ENCODE measurements at places on chromosomes 5 and 9. TPM values are rescaled to one million over a fixed set of nuclear protein-coding genes. Genes with fewer than 3 reads are reported as not detected.

The RNF14 gene
- 60.6 TPM for total RNA-seq

The TAS2R1 gene
- total RNA-seq, result not detected

The MYOZ3 gene
- total RNA-seq, result 0.15 TPM

The TSSK1B gene
- total RNA-seq, result 0.73 TPM

- no peak for DNase-seq
- no peaks in the 10 kb centered on the region for H3K4me1 ChIP-seq
- H3K36me3 ChIP-seq, result no peaks in the 10 kb centered on the region
- H3K27me3 ChIP-seq, result no peaks in the 10 kb centered on the region
- H3K27ac ChIP-seq, result no peak overlapping the region
These were observed 39.7 kb downstream of the RAPGEF6 start for GRCh38 chr5:131595088-131596033.

GRCh38 chr9:28270156-28270555 is 696.9 kb upstream of the C9orf72 start:
- no peak overlapping the region for H3K4me3 ChIP-seq
- H3K36me3 ChIP-seq, result no peaks in the 10 kb centered on the region
- H3K27me3 ChIP-seq, result no peaks in the 10 kb centered on the region
- DNase-seq, result no peak
- no peaks in the 10 kb centered on the region for H3K4me1 ChIP-seq
- no peak overlapping the region for H3K27ac ChIP-seq

DNA sequence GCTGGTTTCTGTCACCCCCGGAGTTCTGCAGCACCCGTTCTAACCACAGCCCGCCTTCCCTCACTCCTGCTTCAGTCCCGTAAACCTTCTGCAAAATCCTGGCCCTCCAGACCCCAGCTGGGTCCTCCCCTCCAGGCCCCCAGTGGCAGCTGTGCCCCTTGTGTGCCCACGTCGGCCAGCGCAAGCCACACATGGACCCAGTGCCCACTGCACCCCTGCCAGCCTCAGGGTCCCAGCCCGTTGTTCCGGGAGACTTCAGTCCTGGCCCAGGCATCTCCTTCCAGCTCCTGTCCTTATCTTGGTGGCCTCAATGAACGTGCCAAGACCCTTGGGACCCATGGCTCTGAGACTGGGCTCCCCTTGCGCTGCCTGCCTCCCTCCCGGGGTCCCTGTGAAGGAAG is 43.2 kb downstream of the EXD3 start:
- H3K27ac ChIP-seq, result no peak overlapping the region
- no peaks in the 10 kb centered on the region for H3K27me3 ChIP-seq
- no peak for DNase-seq

The PAM gene
- 159 TPM for total RNA-seq

DNA sequence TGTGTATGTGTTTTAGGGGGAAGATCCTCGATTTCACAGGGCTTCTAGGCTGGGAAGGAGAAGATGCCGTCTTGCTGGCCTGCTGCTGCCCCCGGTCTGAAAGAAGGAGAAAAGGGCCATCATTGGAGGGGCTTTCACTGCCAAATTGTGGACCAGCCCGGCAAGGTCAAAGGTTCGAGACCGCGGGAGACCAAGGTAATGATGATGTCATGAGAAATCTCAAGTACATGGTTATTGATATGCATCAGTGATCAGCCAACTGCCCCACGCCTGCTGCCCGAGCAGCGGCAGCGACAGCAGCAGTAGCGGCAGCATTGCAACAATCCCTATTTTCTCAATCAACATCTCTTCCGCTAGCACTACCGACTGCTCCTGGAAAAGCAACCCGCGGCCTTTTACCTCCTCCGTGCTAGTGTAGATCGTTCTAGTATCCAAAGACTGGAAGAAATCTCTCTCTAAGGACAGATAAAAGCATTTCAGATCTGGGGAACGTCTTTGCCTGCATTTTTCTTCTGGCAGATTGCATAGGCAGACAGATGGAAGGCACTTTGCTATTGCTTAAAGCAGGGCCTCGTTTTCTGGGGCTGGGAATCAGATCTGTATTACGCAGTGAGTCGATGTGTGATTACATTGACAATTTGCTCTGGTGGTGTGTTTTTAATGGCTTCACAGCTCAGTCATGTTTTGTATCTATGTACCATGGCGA is 215.3 kb downstream of the MEF2C start:
- H3K27ac ChIP-seq, result no peak overlapping the region
- H3K4me1 ChIP-seq, result no peaks in the 10 kb centered on the region
- DNase-seq, result no peak
- H3K27me3 ChIP-seq, result peaks cover 99% of the 10 kb centered on the region
- H3K4me3 ChIP-seq, result no peak overlapping the region

- H3K27me3 ChIP-seq, result no peaks in the 10 kb centered on the region
- no peak overlapping the region for H3K4me3 ChIP-seq
- H3K4me1 ChIP-seq, result no peaks in the 10 kb centered on the region
These were observed 158.8 kb downstream of the FGF18 start for GRCh38 chr5:171578049-171578828.

The ANKDD1B gene
- total RNA-seq, result 1.0 TPM

GRCh38 chr5:4203146-4203545 is 607.5 kb downstream of the IRX1 start:
- no peaks in the 10 kb centered on the region for H3K27me3 ChIP-seq
- H3K36me3 ChIP-seq, result no peaks in the 10 kb centered on the region
- H3K4me1 ChIP-seq, result no peaks in the 10 kb centered on the region
- no peak for DNase-seq
- H3K27ac ChIP-seq, result no peak overlapping the region

The NEUROG1 gene
- not detected for total RNA-seq

The C5orf34 gene
- total RNA-seq, result 3.3 TPM

DNA sequence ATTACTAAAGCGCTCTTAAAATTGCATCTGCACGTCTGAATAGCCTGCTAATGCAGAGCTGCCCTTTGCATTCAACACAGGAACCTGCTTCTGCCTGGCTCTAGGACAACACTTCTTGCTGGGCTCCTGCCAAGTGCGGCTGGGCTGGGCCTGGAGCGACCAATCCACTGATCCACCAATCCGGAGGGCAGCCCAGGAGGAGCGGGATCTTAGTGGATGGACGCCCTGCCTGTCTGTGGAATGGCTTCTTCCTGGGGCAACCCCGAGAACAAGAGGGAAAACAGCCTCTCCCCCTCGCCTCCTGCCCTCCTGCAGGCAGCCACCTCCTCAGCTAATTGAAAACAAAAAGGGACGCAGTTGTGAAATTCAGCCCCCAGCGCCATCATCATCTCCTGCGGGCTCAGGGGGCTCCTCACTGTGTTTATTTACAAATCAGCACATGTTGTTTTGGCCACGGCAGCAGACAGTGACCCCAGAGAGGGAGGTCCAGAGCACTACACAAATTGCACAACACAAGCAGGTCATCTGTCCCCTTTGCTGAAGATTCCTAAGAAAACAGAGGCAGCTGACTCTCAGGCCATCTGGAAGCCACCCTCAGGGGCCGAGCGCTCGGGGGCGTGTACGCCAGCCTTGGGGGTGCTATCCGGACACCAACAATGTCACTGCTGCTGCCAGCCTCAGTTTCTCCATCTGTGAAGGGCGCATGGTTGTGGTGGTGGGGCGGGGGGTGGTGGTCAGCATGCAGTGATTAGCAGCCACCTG is 57.3 kb downstream of the GADD45G start:
- H3K27me3 ChIP-seq, result no peaks in the 10 kb centered on the region
- peak; percentile 99 for DNase-seq
- H3K27ac ChIP-seq, result peak overlapping the region; percentile 81
- peaks cover 12% of the 10 kb centered on the region for H3K4me1 ChIP-seq
- H3K36me3 ChIP-seq, result no peaks in the 10 kb centered on the region
- H3K4me3 ChIP-seq, result peak overlapping the region; percentile 20

The OTP gene
- not detected for total RNA-seq

DNA sequence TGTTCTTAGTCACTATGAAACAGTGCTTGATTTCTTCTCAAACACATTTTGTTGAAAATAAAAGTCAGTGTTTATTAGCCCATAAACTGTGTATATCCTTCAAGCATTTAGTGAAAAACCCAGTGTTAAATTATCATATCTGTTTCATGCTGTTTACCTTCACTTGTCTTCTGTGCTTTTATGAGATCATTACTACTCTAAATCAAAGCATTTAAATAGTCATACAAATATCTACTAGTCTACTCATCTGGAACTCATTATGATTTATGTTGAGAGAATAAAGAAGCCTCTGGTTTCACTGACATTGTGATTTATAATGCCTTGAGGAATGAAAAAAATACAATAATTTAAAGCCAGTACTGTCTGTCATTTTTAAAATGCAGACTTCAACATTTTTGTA is 366.5 kb downstream of the SLCO4C1 start:
- no peaks in the 10 kb centered on the region for H3K4me1 ChIP-seq
- no peak overlapping the region for H3K4me3 ChIP-seq
- H3K27me3 ChIP-seq, result no peaks in the 10 kb centered on the region

GRCh38 chr5:142324136-142324870 is 518 bp downstream of the SPRY4 start:
- no peaks in the 10 kb centered on the region for H3K36me3 ChIP-seq
- H3K4me1 ChIP-seq, result peaks cover 5% of the 10 kb centered on the region
- H3K27me3 ChIP-seq, result no peaks in the 10 kb centered on the region
- H3K4me3 ChIP-seq, result peak overlapping the region; percentile 58
- DNase-seq, result no peak

DNA sequence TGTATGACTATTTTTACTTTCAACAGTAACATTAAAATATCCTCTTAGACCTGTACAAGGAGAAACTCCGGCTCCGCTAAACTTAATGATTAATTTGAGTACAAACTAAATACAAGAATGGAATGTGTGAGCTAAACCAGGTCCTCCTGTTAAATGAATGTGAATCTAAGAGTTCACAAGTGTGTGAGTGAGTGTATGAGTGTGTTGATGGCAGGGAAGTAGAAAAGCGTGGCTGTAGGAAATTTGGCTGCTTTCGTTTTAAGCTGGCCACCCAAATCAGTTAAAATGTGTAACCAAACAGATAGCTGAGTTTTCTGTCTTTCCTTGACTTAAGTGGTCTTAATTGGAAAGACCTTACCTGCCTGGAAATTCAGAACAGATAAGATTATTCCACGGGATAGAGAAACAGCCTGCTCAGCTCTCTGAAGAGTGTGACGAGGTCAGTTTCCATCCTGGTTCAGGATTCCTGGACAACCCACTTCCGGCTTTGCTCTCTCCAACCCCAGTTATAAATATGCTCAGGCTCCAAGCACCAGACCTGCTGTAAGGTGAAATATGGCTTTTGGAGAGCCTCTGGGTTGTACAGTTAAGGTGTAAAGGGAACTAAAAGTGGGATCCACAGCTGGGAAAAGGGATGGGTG is 908.6 kb upstream of the EDIL3 start:
- no peak for DNase-seq
- no peak overlapping the region for H3K27ac ChIP-seq
- H3K36me3 ChIP-seq, result no peaks in the 10 kb centered on the region
- no peaks in the 10 kb centered on the region for H3K27me3 ChIP-seq
- H3K4me1 ChIP-seq, result no peaks in the 10 kb centered on the region

DNA sequence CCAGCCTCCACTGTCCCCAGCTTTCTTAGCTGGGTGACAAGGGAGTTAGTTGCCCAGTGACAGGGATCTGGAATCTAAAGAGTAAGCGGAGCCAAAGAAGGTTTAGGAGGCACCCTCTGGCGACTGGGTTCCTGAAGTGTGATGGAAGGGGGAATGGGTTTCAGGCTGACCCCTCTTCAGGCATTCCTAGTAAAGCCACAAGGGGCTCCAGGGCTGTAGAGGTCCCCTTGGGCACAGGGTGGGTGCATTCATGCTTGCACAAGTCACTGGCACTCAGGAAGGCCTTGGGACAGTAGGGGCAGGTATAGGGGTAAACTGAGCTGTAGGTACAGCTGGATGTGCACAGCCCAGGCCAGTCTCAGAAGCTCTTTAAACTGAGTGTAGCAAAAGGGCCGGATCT is 74.2 kb downstream of the CPLANE1 start:
- H3K4me1 ChIP-seq, result no peaks in the 10 kb centered on the region
- DNase-seq, result no peak
- no peak overlapping the region for H3K27ac ChIP-seq
- no peak overlapping the region for H3K4me3 ChIP-seq
- H3K36me3 ChIP-seq, result no peaks in the 10 kb centered on the region

- H3K27ac ChIP-seq, result no peak overlapping the region
- peak overlapping the region; percentile 66 for H3K4me3 ChIP-seq
- DNase-seq, result no peak
- peaks cover 5% of the 10 kb centered on the region for H3K4me1 ChIP-seq
- no peaks in the 10 kb centered on the region for H3K36me3 ChIP-seq
These were observed 208.4 kb downstream of the MEF2C start for GRCh38 chr5:88674356-88675167.

The THG1L gene
- total RNA-seq, result 12.3 TPM

- no peaks in the 10 kb centered on the region for H3K27me3 ChIP-seq
- DNase-seq, result no peak
- no peaks in the 10 kb centered on the region for H3K4me1 ChIP-seq
- no peaks in the 10 kb centered on the region for H3K36me3 ChIP-seq
These were observed 157.5 kb downstream of the CHSY3 start for GRCh38 chr5:130061746-130062145.

DNA sequence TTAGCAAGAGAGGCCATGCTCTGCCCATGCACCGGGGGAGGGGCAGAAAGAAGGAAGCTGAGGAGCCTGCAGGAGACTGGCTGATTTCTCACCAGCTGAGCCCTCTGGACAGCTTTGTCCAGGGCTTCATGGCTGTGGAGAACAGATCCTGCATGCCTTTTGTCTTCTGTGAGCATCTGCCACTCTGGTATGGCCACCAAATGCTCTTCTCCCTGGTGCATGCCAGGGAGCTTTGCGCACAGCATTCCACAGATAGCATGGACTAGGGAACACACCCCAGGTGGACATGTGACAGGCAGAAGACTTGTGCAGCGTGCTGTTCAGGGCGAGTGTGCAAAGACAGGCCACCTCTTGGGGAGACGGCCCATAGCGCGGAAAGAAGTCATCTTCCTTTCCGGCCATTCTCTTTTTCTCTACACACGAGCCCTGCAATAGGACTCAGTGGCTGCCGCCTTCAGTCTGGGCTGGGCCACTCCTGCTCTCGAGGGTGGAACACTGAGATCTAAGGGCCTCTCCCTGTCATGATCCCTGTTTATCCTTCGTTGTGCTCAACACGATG is 56.7 kb downstream of the GADD45G start:
- peak overlapping the region; percentile 90 for H3K27ac ChIP-seq
- H3K4me1 ChIP-seq, result peaks cover 30% of the 10 kb centered on the region
- H3K27me3 ChIP-seq, result no peaks in the 10 kb centered on the region
- no peak for DNase-seq
- H3K36me3 ChIP-seq, result no peaks in the 10 kb centered on the region
- H3K4me3 ChIP-seq, result peak overlapping the region; percentile 45

GRCh38 chr5:9479361-9479760 is 66.5 kb downstream of the SEMA5A start:
- H3K36me3 ChIP-seq, result no peaks in the 10 kb centered on the region
- no peaks in the 10 kb centered on the region for H3K27me3 ChIP-seq
- no peaks in the 10 kb centered on the region for H3K4me1 ChIP-seq
- no peak overlapping the region for H3K27ac ChIP-seq

The BNC2 gene
- 17.0 TPM for total RNA-seq

GRCh38 chr9:93673021-93673838 is 96.8 kb downstream of the PHF2 start:
- H3K27ac ChIP-seq, result no peak overlapping the region
- peaks cover 13% of the 10 kb centered on the region for H3K36me3 ChIP-seq
- H3K4me3 ChIP-seq, result no peak overlapping the region
- peak; percentile 16 for DNase-seq
- H3K27me3 ChIP-seq, result no peaks in the 10 kb centered on the region

The HSPB3 gene
- not detected for total RNA-seq

- no peak for DNase-seq
- no peak overlapping the region for H3K4me3 ChIP-seq
- no peaks in the 10 kb centered on the region for H3K27me3 ChIP-seq
- H3K4me1 ChIP-seq, result no peaks in the 10 kb centered on the region
- no peak overlapping the region for H3K27ac ChIP-seq
These were observed 514.8 kb downstream of the RAB3C start for GRCh38 chr5:59097712-59098111.

GRCh38 chr9:76571743-76572146 is 112.8 kb downstream of the GCNT1 start:
- no peaks in the 10 kb centered on the region for H3K27me3 ChIP-seq
- H3K4me1 ChIP-seq, result no peaks in the 10 kb centered on the region
- peak overlapping the region; percentile 69 for H3K4me3 ChIP-seq
- H3K36me3 ChIP-seq, result no peaks in the 10 kb centered on the region
- no peak overlapping the region for H3K27ac ChIP-seq

The TICAM2 gene
- total RNA-seq, result 1.5 TPM
